ENCODE measurements at places on chromosomes 6 and 20. TPM values are rescaled to one million over a fixed set of nuclear protein-coding genes. Genes with fewer than 3 reads are reported as not detected.

Gene HSD17B8
- 30.8 TPM for total RNA-seq

Gene RAMACL
- total RNA-seq: not detected

Gene WFDC12
- total RNA-seq: not detected

GRCh38 chr6:38762848-38763247, 47.7 kb downstream of the DNAH8 start:
- H3K27ac ChIP-seq: no peak overlapping the region
- no peak overlapping the region for H3K4me3 ChIP-seq
- DNase-seq: no peak
- H3K27me3 ChIP-seq: no peaks in the 10 kb centered on the region

DNA sequence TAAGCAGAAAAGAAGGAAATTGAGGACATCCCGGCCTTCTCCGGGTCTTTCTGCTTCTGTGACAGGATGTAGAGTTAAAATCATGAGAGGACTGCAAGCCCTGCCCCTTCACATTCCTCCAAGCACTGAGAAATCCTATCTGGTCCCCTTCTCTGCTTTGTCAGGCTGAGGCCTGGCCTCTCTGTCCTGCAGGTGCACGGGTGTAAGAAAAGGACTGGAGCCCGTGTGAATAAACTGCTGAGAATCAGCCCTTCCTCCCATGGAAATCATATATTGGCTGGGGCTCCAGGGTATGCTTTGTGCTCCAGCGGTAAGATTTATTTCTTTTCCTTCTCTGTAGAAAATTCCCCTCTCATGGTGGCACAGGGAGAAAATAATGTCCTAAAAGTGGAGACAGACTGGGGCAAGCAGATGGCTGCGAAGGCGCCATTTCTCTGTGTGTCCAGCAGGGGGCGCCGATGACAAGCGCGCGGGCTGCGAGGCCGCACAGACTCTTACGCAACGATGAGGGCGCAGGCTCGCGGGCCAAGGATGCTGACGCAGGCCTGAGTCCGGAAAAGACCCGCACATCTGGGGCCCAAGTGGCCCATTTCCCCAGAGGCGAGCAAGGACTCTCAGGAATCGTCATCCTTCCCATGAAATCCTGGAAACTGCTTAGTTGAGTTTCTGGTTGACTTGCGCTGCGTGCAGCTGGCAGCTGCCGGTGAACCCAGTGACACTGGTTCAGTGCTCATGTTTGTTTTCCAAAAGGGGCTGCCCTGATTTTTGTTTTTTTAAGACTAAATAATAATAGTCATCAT, 258.6 kb downstream of the ADGB start:
- H3K4me1 ChIP-seq: no peaks in the 10 kb centered on the region
- peak overlapping the region; percentile 59 for H3K4me3 ChIP-seq
- H3K27me3 ChIP-seq: no peaks in the 10 kb centered on the region
- no peaks in the 10 kb centered on the region for H3K36me3 ChIP-seq
- DNase-seq: no peak
- H3K27ac ChIP-seq: no peak overlapping the region

- H3K27me3 ChIP-seq: no peaks in the 10 kb centered on the region
- no peak overlapping the region for H3K4me3 ChIP-seq
- H3K4me1 ChIP-seq: no peaks in the 10 kb centered on the region
- no peak overlapping the region for H3K27ac ChIP-seq
- H3K36me3 ChIP-seq: peaks cover 51% of the 10 kb centered on the region
- no peak for DNase-seq
Observed at GRCh38 chr6:111689946-111690345, 84.3 kb upstream of the TRAF3IP2 start.

DNA sequence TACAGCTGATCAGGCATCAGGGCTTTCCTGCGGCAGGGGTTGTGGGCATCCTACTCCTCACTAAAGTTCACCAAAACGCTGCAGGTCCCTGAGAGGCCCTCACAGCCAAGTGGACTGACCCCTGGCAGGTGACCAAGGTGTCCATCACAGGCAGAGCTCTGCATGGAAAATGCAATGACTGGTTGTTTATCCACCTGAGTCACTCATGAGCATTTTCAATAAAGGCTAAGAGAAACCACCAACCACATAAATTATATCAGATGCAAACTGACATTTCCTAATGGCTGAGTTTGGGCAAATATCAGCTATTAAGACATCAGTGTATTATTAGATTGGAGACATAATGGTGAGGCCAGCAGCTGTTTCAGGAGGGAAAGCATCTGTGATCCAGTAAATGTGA, 152.7 kb upstream of the SYNDIG1 start:
- H3K36me3 ChIP-seq: no peaks in the 10 kb centered on the region
- no peak for DNase-seq

DNA sequence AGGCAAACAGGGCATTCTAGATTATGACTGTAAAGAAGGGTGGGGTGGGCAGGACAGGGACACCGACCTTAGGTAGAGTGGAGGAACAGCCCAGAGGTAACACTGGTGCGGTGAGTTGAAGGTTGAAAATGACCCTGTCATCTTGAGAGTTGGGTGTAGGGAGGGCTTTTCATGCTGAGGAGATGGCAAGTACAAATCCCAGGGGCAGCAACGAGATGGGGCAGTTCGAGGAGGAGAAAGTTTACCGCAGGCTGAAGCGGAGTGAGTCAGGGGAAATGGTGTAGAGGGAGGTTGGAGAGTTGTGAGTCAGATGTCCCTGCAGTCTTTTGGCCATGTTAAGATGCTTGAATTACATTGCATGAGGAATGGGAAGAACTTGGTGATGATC, 101.1 kb downstream of the HIVEP1 start:
- peaks cover 49% of the 10 kb centered on the region for H3K4me1 ChIP-seq
- no peaks in the 10 kb centered on the region for H3K36me3 ChIP-seq
- peak overlapping the region; percentile 88 for H3K27ac ChIP-seq
- DNase-seq: no peak
- peak overlapping the region; percentile 32 for H3K4me3 ChIP-seq

GRCh38 chr20:34637245-34638038, 39.5 kb downstream of the PIGU start:
- 0 out of 2 replicates have a peak, but pooled peaks cover 3% of the 10 kb centered on the region for H3K36me3 ChIP-seq
- H3K4me3 ChIP-seq: no peak overlapping the region
- no peak overlapping the region for H3K27ac ChIP-seq
- DNase-seq: no peak

- no peaks in the 10 kb centered on the region for H3K4me1 ChIP-seq
- no peak overlapping the region for H3K4me3 ChIP-seq
- no peaks in the 10 kb centered on the region for H3K36me3 ChIP-seq
- no peak overlapping the region for H3K27ac ChIP-seq
- H3K27me3 ChIP-seq: no peaks in the 10 kb centered on the region
- DNase-seq: no peak
Observed at GRCh38 chr6:162053084-162053483, 674.5 kb downstream of the PRKN start.

- DNase-seq: no peak
- peak overlapping the region; percentile 56 for H3K4me3 ChIP-seq
- H3K27ac ChIP-seq: peak overlapping the region; percentile 9
- peaks cover 10% of the 10 kb centered on the region for H3K4me1 ChIP-seq
Observed at GRCh38 chr6:137878486-137879285, 11.6 kb downstream of the TNFAIP3 start.

DNA sequence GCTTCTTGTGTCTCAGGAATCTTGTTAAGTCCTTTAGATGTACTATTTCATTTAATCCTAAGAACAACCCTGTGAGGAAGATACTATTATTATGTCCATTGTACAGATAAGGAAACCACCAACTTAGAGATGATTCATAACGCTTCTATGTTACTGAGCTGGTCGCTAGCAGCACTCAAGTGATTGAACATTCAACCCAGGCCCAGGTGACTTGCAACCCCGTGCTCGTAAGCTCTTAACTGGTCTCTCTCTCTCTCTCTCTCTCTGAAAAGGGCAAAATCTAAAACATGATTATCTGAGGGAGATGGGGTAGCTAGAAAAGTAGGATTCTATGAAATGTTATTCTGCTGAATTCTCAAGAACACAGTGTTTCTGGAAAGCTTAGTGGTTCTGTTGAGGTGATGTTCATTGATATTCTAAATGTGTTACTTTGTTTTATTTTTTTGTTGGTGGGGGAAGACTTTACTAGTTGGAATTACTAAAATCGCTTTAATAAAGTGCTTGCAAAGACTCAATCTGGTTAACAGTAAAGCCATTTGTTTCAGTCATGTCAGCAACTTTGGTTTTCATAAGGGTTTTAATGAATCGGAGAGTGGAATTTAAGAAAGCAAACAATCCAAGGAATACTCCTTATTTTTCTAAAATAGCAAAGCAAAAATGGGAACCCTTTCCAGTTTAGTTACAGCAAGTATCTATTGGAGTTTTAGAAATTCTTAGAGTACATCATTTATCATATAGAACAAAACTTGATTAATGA, 265.0 kb upstream of the TAB2 start:
- H3K36me3 ChIP-seq: no peaks in the 10 kb centered on the region
- no peak overlapping the region for H3K4me3 ChIP-seq
- DNase-seq: no peak
- H3K27ac ChIP-seq: no peak overlapping the region

GRCh38 chr20:63177134-63177784, 38.7 kb downstream of the YTHDF1 start:
- DNase-seq: no peak
- no peaks in the 10 kb centered on the region for H3K36me3 ChIP-seq
- no peak overlapping the region for H3K4me3 ChIP-seq
- peaks cover 21% of the 10 kb centered on the region for H3K27me3 ChIP-seq
- H3K4me1 ChIP-seq: no peaks in the 10 kb centered on the region
- no peak overlapping the region for H3K27ac ChIP-seq

GRCh38 chr20:31608251-31608945, 3.3 kb downstream of the ID1 start:
- H3K4me3 ChIP-seq: no peak overlapping the region
- H3K27me3 ChIP-seq: peaks cover 10% of the 10 kb centered on the region
- no peaks in the 10 kb centered on the region for H3K36me3 ChIP-seq
- DNase-seq: no peak
